NCI-H446 (cell line): ENCODE measurements at places on chromosomes 2 and 18.
A peak's percentile ranks its signal among the peaks of the same experiment; 100 is the strongest.

- DNase-seq = no peak
Measured at GRCh38 chr18:73296686-73297085, 428.9 kb upstream of the NETO1 start.

DNA sequence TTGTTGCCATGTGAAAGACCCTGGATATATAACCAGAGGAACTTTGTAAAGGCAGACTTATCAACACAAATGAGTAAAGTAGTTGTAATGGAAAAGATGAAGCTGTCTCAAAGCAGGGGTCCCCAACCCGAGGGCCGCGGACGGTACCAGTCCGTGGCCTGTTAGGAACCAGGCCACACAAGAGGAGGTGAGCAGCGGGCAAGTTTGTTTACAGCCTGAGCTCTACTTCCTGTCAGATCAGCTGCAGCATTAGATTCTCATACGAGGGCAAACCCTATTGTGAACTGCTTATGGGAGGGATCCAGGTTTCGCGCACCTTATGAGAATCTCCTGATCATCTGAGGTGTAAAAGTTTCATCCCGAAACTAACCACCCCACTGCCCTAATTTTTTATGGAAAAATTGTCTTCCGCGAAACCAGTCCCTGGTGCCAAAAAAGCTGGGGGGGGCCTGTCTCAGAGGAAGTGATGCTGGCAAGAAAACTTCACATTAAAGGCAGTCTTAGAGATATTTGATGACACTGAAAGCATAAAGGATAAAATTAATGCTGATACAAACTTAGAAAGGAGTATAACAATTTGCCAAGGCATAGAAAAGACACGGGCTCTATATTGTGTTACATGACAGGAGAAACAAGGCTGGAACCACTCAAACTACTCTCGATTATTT lies 57.5 kb upstream of the MSTN start:
- no peak for DNase-seq

DNA sequence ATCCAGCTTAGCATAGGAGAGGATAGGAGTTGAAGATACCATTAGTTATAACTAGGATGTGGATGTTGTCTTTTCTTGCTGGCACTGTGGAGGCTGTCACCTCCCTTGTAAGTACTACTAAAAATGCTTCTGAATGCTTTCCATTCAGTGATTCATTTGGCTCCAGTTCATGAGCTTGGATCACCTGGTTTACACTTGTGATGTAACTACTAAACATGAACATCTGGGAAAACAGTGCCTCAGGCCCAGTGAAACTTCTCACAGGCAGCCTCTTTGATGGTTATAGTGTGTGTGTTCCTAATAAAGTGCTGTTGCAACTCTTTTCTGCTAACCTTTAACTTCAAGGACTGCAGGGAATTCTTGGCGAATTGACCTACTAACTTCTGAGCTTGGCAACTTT lies 13.0 kb upstream of the SLC9A2 start:
- DNase-seq = no peak

GRCh38 chr2:3461801-3462492 lies 57.4 kb downstream of the ADI1 start:
- DNase-seq = peak; percentile 38

DNA sequence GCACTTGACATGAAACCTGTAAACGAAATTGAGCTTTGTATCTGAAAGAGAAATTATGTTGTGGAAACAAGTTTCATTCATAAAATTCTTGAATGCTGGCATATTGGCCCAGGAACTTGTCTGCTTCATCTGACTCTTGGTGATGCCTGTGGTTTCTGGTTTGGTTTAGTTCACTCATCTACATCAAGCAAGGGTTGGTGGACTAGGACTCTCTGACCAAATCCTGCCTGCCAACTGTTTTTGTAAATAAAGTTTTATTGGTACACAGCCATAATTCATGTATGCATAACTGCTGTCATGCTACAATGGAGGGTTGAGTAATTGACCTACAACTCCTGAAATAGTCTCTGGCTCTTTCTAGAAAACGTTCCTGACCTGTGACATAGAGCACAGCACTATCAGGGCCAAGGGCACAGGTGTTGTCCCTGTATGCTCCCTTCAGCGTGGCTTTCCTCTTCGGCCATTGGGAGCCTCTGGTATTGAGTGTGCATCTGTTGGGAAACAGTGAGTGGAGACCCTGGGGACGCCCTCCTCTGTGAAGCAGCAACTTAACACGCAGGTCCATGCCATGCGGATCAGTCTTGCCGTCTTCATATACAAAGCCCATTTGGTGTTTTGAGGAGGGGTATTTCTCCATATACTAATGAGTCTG lies 226.3 kb downstream of the SH3RF3 start:
- DNase-seq = no peak

GRCh38 chr2:171347591-171348032 lies 86.2 kb downstream of the METTL8 start:
- no peak for DNase-seq

DNA sequence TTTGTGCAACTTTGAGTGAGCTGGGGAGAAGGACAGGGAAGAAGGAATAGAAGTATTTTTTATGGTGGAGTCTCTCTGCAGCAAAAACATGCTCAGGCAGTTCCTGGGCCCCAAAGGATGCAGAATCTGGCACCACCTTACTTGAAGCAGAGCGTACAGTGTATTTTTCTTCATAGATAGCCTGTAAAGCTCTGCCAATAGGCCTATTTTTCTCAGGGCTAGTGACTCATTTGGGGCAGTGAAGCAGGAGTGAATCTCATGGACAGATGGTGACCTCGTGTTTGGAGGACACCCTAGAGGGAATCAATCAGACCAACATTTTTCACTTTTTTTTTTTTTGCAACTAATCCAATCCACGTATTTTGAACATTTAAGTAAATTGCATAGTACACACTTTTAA lies 268.1 kb upstream of the CXCR4 start:
- DNase-seq = peak; percentile 95

GRCh38 chr2:75540994-75541393 lies 19.7 kb downstream of the EVA1A start:
- DNase-seq = no peak

DNA sequence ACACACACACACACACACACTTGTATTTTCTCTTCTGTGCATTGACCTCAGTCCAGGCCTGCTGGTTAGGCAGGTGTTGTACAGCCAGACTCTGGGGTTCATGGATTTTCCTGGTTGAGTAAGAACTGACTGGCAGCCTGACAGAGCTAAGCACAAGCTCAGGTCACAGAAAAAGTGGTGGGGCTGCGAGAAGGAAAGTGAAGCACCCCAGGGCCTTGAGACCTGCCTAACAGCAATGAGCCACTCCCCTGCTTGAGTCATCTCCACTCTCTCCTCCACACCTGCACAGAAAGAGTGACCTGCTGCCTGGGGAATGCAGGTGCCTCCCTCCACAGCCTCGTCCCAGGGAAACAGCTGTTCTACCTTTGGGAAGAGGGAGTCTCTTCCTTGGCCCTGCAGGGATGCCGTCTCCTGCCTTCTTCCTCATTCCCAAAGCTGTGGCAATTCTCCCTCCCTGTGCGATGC lies 91.4 kb upstream of the LGALSL start:
- no peak for DNase-seq

GRCh38 chr2:98665677-98666076 lies 57.3 kb downstream of the UNC50 start:
- DNase-seq = no peak

DNA sequence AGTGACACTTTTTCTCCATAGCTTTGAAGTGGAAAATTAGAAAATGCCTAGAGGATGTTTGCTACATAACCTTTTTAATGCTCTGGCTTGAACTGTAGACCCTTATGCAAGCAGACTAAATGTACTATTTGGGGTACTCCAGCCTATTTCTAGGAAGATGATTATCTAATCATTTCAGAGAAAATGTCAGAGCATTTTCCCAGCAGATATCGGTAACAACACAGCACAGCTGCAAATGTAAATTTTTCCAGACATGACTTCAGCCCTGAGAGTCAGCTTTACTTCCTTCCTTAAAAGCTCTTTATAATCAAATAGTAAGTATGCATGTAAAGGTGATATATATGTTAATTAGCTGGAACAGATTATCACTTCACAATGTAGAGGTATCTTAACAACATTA lies 1647.1 kb downstream of the SUCLG1 start:
- DNase-seq = no peak

DNA sequence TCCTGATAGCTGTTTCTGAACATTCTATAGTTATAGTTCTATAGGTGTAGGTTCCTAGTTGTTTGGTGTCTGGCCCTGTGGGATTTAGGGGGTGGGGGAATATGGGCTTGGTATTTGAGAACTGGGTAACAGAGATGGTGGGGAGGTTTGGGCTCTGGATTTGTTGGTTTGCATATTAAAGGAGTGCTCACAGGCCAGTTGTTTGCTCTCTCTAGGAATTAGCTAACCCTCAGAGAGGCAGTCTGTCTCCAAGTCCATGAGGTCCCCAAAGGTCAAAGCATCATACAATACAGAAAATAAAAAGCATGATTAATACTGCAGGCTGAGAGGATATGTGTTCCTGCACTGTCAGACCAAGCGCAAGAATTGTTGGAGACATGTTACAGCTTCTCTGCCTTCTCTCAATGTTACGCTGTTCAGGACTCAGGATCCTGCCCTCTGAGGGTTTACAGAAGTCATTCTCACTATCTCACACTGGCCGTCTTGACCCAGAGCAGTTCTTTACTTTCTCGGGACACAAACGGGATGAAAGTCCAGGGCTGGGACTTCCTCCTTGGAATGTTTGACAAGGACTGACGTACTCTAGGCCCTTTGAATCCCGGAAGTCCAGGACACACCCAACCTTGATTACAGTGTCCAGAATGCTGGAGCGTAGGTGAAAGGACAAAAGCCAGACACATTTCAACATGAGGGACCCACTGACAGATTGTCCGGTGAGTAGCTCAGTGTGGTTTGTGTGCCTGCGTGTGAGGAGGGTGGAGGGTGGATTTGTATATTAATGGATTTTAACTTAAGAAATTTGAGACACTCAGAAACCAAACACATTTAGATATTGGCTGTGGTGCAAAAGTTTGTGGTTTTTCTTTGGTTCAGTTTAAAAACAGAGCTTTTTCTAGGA lies at the start of gene NOSTRIN:
NOSTRIN (plus strand) TSS at position 677 of the 898 bp plus-strand sequence; CDS start at position 687, 10 bp downstream.
- no peak for DNase-seq

GRCh38 chr2:25920786-25921415 lies 42.6 kb upstream of the ASXL2 start:
- no peak for DNase-seq

DNA sequence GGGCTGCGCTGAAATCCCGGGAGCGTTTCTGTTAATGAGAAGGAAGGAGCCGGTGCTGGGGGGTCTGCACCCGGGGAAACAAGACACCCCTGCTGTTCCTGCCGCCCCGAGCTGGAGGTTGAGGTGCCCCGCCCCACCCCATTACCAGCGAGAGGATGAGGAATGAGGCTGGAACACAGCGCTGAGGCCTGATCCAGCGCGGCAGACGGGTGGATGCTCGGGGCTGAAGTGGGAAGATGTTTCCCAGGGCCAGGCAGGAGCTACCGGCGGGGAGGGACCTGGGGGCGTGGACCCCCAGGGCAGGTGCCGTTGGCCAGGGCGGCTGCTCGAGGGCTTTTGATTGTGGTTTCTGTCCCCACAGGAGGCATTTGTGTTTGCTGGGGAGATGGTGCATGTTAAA lies 134.3 kb upstream of the CTDP1 start:
- no peak for DNase-seq

GRCh38 chr2:221680548-221680947 lies 108.4 kb upstream of the EPHA4 start:
- no peak for DNase-seq

- no peak for DNase-seq
Measured at GRCh38 chr2:231606941-231607340, 14.3 kb downstream of the TEX44 start.

DNA sequence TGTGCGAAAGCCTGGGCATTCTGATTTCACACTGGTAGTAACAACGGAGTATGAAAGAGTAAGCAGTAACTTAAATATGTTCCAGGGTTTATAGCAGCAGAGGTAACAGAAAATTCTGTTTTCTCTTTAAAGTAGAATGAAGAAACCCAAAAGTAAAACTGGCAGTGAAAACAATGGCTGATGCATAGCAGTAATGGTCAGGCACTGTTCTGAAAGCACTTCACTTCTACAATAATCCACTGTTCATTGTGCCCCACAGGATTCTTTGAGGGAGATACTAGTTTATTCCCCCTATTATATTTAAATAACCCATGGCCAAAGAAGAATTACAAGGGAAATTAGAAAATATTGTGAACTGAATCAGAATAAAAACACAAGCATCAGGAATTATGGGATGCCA lies 9.3 kb upstream of the DNAJC10 start:
- no peak for DNase-seq

- DNase-seq = no peak
Measured at GRCh38 chr2:136225950-136226835, 108.2 kb upstream of the CXCR4 start.

GRCh38 chr2:149732001-149732685 lies 144.6 kb upstream of the MMADHC start:
- no peak for DNase-seq

DNA sequence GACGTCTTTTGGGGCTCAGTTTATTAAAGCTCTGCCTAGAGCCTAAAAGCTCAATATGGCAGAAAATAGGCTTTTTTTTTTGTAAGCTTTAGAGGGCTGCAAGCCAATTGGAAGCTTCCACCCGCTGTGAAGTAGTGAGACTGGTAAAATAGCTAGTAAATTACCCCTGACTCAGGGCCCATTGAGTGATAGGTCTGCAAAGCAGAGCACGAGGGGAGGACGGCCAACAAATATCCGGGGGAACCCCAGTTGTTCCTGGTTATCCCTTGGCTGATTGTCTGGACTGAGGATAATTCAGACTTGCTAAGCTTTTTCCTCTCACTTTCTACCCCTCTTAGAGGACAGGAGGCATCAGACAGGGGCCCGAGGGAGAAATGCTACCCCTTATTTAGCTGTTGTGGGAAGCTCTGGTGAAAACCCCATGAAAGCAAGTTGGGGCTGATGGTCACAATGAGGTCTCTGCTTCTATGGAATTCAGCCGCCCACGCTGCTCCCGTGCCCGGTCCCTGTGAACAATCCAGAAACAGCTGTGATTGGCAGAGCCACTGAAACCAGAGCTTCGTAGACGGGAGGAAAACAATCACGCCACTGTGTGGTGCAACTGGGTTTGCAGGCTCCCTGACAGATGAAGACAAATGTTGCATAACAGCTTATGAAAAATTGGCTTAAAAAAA lies 141.9 kb upstream of the LGALSL start:
- peak; percentile 48 for DNase-seq
